ENCODE measurements at places on chromosomes 3 and 15.

DNA sequence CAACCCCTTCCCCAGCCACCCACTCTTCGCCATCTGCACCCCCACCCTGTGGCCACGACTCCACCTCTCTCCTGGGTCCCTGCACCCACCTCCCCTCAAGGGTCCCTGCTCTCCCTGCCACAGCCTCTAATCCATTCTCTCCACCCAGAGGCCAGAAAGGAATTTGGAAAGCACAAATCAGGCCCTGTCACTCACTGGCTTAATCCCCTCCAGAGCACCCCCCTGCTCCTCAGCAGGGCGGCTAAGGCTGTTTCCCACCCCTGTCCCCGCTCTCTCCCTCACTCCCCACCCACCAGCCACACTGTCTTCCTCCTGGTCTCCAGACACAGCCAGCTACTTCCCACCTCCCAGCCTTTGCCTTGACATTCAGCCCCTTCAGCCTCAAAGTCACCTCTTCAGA is 150.0 kb upstream of the LINGO1 start:
- no peak for DNase-seq

GRCh38 chr3:21544076-21544462 is 206.9 kb downstream of the ZNF385D start:
- DNase-seq = no peak

DNA sequence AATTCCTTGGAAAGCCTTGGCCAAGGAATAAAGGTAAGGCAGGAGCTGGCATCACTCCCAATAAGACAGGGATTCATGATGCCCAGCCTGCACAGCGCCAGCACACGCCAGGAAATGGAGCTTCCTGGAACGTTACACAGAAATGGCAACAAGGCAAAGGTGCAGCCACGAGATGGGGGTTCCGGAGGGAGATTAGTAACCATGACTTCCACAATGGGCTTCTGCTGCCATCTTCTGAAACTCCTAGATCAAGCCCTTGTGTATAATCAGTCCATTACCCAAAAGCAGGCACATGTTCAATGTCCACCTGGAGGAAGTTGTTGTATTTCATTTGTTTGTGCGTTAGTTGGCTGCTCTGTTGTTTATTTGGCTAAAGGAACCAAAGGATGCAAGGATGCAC is 131.2 kb upstream of the TRIM42 start:
- DNase-seq = peak; percentile 15

GRCh38 chr3:76308541-76308940 is 523.2 kb upstream of the ZNF717 start:
- no peak for DNase-seq

DNA sequence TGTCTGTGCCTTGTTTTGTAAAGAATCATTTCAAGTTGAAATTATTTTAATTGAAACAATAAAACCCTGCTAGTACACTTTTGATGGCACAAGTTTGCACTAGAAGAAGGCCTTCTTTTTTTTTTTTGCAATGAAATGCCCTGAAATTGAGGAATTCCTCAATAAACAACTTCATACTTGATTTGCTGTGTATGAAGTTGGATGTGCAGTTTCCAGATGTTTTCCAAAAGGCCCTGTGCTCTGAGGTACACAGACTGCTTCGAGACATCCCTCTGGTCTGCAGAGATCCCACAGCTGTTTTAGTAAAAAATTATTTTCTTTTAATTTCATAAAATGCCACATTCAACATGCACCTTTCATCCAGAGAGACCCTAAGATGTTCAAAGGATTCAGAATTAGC is 48.9 kb downstream of the HES1 start:
- DNase-seq = no peak

- no peak for DNase-seq
These were observed 55.4 kb downstream of the CYP19A1 start for GRCh38 chr15:51283026-51283425.

DNA sequence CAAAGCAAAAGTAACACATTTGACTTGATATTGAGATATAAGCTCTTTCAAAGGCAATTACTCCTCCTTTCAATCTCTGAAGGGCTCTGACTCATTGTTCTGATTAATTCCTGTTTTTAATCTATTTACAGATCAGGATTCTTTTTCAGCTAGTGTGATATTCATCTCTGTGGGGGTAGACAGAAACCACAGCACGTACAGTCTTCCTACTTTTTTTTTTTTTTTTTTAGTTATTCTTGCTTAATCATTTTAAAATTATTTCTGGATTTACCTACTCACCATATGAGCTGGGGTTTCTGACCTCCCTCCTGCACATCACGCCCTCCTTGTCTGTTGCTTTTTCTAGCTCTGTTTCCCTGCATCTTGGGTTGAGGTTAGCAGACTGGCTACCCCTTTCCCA is 1.4 kb downstream of the CNTN3 start:
- no peak for DNase-seq

- DNase-seq = no peak
These were observed 112.5 kb downstream of the ADAMTS9 start for GRCh38 chr3:64575211-64575844.

GRCh38 chr3:127825756-127826155 is 3.4 kb upstream of the MGLL start:
- DNase-seq = no peak

DNA sequence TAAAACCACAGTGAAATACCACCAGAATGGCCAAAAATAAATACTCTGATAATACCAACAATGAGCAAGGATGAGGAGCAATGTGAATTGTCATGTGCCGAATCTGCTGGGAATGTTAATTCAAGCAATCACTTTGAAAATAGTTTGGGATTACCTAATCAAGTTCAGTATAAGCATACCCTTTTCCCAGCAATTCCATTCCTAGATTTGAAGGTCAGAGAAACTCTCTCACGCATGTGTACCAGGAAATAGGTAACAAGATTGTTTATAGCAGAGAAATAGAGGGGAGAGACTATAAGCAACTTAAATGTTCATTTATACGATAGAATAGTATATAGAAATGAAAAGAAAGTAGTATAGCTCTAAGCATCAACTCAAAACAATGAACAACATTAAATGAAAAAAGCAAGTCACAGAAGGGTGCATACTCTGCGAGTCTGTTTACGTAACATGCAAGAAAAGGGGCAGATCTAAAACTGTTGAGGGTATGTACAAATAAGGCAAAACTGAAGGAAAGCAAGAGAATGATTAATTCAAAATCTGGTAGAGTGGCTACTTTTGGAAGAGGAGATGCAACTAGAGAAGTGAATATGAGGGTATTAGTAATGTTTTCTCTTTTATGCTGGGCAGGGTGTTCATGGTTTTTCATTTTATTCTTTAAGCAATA is 27.4 kb downstream of the TMOD3 start:
- no peak for DNase-seq

GRCh38 chr3:193269343-193270028 is 28.5 kb downstream of the PLAAT1 start:
- DNase-seq = no peak

DNA sequence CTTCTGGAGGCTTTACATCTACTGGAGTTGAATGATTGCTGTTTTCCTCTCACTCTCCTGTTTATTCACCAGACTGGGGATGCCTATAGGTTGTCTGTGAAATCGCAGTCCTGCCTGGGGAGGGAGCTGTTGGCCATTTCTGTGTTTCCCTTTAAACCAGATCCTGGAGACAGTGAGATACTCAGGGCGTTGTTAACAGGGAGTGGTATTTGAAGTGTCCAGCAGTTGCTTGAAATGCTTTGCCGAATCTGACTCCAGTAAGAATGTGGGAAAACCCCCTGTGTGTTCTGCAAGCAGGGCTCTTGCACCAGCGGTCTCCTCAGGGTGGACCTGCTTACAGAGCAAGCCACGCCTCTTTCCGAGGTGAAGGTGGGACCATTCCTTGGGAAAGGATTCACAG is 4.3 kb upstream of the LRRK1 start:
- no peak for DNase-seq

GRCh38 chr3:169657351-169658124 is 6.0 kb downstream of the MECOM start:
- DNase-seq = peak; percentile 23

GRCh38 chr15:92900731-92901071 is 577 bp downstream of the CHD2 start:
- no peak for DNase-seq
